CD4-positive, alpha-beta T cell treated with Interleukin-12 subunit alpha and Interleukin-12 subunit beta, for 1 hour (primary cell): ENCODE measurements at places on chromosomes 2 and 18.
A peak's percentile ranks its signal among the peaks of the same experiment; 100 is the strongest.

DNA sequence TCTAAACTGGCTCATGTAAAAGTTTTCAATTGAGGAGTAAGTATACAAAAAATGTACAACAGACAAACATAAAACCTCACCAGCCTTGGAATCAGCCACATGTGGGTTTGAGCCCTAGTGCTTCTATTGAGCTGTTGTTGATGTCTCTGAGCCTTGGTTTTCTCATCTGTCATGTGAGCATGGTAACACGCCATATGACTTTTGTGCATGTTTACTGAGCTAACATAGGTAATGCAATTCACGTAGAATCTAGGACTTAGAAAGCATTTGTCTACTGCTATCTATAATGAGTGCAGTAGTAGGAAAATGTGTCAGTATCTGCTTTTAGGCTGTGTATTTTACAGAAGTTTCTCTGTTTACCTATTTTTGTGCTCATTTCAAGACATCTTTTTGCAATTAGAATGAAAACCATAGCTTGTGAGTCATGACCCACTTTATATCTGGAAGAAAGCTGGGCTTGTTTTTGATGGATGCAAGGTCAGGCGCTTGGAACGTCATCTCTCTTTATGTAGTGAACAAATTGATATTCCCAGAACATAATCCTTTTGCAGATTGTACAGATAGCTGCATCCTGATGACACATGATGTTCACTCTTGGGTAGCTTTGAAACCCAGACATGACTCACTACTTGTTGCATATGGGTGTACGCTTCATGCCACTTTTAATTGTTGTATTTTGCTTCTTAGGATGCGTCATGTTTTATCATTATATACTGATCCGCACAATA is 94.3 kb downstream of the RNF144A start:
- no peak for DNase-seq

GRCh38 chr2:169808221-169808620 is 9.6 kb downstream of the SSB start:
- no peak for DNase-seq

GRCh38 chr2:219542931-219543595 is 546 bp downstream of the CHPF start:
- DNase-seq, result no peak

- DNase-seq, result no peak
Measured at GRCh38 chr2:172555272-172555521, 693 bp upstream of the PDK1 start.

- no peak for DNase-seq
Measured at GRCh38 chr2:134140251-134140661, 113.6 kb upstream of the MGAT5 start.

DNA sequence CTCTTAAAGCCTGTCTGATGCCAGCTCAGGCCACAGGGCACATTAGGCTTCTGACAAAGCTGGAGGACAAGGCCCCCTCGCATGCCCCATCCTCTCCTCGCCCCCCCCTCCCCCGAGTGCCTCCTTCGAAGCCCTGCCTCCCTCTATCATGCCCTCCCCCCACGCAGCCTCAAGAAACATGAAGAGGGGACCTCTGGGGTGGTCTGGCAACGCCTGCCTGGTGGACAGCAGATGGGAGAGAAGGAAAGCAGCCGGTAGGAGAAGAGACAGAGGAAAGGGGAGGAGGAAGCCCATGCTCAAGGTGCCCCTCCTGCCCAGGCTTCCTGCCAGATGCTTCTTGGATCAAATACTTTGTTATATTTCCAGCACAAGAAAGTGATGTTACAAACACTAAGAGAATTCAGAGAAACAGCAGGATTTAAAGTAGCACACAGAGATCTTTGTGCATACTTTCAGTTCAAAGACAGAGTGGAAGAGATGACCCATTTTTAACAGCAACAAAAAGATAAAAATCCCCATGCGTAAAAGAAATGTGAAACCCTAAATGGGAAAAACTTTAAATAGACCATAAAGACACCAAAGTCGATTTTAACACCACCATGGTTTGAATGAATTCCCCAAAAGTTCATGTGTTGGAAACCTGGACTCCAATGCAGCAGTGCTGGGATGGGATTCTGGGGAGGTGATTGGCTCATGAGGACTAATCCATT is 19.0 kb downstream of the BOK start:
- no peak for DNase-seq

DNA sequence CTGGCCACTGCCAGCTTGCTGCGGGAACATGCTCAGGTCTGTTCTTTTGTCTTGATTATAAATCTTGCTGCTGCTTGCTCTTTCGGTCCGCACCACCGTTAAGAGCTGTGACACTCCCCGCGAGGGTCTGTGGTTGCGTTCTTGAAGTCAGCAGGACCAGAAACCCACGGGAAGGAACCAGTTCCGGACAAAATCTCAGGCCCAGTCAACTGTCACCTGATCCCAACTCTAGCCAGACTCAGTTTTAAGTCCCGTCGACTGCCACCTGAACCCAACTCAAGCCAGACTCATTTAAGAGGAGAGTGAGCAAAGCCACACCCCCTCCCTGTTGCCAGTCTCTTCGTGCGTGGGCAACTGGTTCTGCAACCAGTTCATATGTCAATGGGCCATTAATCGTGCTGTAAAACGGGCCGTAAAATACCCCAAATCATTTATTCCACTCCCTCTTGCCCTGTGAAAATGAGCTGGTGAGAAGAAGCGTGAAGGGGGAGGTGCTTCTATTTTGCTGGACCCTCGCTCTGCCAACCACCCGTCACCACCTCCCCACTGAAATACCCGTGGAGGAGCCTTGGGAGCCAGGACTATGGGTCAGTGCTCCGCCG is 224.3 kb downstream of the NDUFA10 start:
- no peak for DNase-seq

- no peak for DNase-seq
Measured at GRCh38 chr2:51960281-51960680, 928.3 kb upstream of the NRXN1 start.

DNA sequence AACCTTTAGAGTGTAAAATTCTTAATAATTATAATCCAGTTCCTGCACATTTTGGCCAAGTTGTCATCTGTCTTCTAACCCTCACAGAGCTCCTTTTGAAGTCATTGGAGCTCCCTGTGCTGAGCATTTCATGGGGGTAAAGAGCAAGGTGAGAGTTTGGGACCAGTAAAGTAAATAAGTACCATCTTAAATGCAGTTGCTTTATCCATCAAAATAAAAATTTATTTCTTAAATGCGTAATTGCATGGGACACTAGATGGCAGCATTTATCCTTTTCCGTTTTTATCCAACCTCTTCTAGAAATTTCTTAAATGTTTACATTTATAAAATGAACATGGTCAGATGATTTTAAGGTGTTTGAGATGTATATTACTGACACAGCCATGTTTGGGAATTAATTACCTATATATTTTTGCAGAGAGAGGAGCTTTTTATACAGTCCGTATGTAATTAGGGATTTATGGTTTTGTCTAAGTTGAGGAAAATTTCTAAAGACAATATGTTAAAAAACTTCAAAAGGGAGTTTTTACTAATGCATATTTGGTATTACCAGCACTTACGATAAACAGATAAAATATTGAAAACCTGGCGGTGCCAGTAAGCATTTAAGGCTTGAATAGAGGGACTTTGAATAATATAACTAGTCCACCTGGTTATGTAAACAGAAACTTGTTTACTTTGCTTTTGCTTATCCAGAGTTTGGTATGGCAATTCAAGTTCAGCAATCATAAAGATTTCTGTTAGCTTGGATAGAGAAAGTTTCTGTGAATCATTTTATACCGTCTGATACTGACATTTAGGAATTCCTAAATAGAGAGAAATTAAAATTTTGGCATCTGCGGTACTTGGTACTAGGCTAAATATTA is 54.5 kb downstream of the ACSL3 start:
- DNase-seq, result no peak

- DNase-seq, result no peak
Measured at GRCh38 chr2:102051692-102052277, 60.0 kb downstream of the IL1R2 start.

- no peak for DNase-seq
Measured at GRCh38 chr2:171235262-171235881, 74.7 kb upstream of the TLK1 start.

DNA sequence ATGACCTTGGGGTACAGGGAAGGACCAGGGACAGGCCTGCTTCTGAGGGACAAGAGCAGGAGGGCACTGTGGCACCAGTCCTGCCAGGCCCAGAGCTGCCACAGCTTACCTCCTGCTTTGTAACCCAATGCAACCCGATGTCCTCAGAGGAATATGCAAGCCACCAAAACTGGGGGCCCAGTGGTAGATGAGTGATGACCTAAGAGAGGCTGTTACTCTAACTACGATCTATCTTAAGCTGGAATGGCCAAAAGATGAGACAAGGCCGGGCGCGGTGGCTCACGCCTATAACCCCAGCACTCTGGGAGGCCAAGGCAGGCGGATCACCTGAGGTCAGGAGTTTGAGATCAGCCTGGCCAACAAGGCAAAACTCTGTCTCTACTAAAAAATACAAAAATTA is 12.8 kb downstream of the CYB5A start:
- DNase-seq, result no peak

DNA sequence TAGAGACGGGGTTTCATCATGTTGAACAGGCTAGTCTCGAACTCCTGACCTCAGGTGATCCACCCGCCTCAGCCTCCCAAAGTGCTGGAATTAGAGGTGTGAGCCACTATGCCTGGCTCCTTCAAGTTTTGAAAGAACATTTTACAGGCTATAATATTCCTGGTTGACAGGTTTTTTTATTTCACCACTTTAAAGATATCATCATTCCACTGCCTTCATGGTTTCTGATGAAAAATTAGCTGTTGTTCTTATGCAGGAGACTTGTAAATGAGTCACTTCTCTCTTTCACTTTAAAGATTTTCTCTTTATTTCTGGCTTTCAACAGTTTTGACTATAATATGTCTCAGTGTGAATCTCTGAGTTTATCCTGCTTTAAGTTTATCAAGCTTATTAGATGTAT is 7.9 kb upstream of the ARPC2 start:
- DNase-seq, result no peak

GRCh38 chr2:174031226-174031625 is 66.1 kb upstream of the SP3 start:
- no peak for DNase-seq

- DNase-seq, result no peak
Measured at GRCh38 chr2:47299555-47299954, 103.4 kb upstream of the MSH2 start.

DNA sequence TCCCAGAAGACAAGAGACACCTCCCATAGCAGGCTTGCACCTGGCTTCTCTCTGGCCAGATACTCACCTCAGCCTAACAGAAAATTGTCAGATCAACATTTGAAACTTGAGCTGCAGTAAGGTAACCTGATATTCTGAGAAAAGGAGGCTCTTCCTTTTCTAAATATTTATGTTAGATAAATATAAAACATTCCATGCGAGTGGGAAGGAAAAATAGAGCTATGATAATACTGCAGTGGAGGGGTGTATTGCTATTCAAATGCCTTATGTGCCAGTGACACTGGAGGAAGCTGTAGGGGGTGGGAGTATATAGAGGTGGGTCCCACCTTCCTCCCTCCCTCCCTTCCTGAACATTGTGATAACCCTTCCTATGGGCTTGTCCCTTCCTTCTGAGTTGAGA is 515.5 kb upstream of the CHAC2 start:
- no peak for DNase-seq

DNA sequence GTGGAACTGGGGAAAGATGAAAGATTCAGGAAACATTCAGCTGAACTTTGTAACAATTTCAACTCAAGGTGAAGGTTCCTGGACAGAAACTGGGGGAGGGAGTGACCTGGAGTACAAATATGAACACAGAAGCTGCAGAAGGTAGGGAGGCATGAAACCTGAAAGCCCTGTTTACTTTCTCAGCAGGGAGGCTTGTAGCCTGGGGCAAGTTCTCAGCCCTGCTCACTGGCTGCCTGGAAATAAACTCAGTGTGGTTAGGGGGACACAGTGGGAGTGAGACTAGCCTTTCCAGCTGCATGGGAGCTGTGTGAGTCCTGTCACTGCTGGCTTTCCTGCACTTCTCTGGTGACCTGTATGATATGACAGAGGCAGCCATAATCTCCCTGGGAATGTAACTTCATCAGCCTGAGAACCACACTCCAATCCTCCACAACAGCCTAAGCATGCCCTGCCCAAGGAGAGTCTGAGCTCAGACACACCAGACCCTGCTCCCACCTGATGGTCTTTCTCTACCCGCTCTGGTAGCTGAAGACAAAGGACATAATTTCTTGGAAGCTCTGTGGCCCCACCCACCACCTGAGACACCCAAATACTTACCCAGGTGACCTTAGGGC is 77.0 kb downstream of the ZSWIM2 start:
- no peak for DNase-seq

GRCh38 chr2:99734236-99734635 is 244.4 kb upstream of the REV1 start:
- DNase-seq, result no peak

DNA sequence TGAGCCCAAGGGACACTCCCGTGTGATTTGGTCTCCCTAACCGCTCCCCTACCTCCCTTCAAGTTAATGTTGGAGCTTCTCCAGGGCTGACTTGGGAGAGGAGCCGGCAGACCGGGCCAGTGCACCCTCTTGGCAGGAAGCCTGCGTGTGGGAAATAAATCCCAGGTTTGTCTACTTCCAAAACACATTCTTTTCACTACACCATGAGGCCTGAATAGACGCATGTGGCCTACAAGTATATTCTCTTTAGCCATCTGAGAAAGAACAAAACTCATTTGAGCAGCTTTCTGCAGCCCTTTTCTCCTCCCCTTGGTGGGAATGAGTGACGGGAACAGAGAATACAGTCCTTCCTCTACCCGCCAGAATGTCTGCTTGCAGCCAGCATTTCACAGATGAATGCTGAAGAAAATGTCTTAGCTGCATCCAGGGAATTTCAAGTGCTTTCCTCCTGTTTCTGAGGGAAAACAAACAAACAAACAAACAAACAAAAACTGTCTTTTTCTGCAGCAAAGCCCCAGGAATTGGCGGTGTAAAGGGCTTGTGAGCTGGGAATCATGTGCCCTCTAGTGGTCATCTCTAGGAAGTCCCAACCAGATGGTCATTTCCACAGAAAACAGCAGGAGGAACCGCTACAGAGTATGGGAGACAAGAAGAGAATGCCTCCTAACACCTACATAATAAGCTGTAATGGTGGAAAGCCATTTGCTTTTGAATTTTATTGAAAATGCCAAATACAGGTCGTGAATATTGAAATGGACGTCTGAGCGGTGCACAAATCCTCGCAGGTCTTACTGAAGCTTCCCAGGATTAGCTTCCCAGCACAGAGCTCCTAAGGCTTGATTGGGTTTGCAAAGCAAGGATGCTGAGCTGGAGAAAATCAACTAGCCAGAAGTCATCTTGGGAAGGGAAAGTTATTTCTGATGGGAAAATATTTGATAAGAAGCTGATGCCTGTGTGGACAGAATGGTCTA is 41.2 kb upstream of the DAPL1 start:
- peak; percentile 48 for DNase-seq

- peak; percentile 75 for DNase-seq
Measured at GRCh38 chr2:234444893-234445292, 52.0 kb downstream of the ARL4C start.

DNA sequence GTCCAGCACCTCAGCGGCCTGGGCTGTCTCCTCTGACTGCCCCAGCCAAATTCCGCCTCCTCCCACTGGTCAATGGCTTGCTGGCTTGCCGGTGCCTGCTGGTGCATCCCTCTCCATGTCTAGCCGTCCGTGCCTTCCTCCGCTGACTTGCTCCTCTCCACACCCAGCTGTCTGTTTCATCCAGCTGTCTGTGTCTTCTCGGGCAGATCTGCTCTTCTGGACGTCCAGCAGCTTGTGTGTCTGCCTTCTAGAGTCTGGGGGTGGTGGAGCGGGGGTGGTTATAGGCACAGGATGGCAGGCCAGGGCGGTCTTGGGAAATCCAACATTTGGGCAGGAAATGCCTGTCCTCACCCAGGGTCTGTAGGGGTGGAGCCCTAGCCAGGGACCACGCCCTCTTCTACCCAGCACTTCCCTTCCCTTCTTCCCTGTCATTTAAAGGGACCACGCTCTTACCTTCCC is 369.2 kb downstream of the GALNT13 start:
- no peak for DNase-seq

GRCh38 chr2:168357797-168358472 is 98.1 kb upstream of the CERS6 start:
- DNase-seq, result no peak
